ENCODE measurements at places on chromosomes 1 and 21.

DNA sequence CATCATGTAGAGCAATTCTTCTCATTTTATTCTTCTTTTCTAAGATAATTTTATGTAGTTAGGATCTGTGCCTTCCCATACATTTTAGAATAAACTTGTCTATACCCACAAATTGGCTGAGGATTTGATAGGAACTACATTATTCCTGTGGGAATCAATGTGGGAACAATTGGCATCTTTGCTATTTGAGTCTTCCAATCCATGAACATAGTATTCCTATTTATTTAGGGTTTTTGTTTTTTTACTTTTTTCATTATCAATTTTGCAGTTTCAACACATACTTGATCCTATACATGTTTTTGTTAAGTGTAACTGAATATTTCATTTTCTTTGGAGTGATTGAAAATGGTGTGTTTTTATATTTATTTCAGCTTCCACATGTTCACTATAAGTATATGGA lies 8.1 kb upstream of the WNT9A start:
- no peak for DNase-seq

DNA sequence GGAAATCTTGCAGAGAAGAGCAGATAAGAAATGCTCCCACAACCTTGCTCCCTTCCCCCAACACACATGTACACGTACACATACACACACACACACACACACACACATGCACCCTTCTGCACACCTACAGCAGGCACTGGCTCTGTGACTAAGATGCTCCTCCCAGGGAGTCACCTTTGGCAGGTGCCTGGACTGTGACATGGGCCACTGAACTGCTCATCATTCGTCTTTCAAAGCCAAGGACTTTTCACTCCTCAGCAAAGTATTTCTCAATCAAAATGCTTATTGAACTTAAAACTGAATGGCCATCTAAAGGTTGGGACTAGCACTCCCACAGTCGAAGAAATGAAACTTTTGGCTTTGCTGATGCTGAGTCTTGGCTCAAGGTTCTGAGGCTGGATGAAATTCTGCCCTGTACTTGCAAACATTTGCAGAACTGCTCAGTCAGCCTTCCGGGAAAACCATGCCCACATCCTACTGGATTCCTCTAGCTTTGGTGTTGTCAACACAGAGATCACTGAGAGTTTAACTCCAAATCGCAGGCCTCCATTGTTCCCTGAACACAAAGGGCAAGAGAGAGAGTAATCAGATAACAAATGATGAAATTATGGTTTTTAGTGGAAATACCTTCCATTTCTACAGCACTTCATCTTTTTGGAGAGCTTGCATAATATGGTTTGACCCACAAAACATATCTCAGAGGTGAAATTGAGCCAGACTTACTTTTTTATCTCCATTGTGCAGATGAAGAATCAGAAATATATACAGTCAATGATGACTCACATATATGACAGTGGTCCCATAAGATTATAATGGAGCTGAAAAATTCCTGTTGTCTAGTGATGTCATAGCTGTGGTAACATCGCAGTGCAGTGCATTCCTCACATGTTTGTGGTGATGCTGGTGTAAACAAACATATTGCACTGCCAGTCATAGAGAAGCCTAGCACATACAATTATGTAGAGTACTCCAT lies 72.4 kb upstream of the BCAR3 start:
- no peak for DNase-seq

GRCh38 chr1:202078241-202078640 lies 44.5 kb upstream of the GPR37L1 start:
- DNase-seq, result no peak

DNA sequence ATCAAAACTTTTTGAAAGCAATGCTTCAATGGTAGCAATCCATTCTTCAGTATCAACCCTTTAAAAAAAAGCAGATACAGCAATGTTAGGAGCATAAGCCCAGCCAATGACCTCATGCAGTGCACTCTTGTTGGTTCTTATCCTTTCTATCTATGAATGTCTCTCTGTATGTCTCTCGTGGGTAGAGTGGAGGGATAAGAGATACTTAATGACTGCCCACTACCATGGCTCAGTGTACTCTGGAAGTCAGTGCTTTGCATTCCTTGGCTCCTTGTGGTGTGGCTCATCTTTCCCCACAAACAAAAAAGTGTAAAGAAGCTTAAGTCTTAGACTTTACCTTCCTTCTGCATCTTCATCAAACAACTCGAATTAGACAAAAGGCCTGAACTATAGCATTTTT lies 50.3 kb downstream of the PCSK9 start:
- DNase-seq, result no peak

GRCh38 chr21:44012474-44013379 lies 618 bp downstream of the TRAPPC10 start:
- DNase-seq, result peak; percentile 71

GRCh38 chr1:149844101-149844500 lies 55.3 kb upstream of the BOLA1 start:
- no peak for DNase-seq

All from neuronal stem cell (in vitro differentiated cells).